NCI-H1417 treated with DMSO at 0.1 percent for 48 hours (cell line): ENCODE measurements at places on chromosomes 3 and 15.

DNA sequence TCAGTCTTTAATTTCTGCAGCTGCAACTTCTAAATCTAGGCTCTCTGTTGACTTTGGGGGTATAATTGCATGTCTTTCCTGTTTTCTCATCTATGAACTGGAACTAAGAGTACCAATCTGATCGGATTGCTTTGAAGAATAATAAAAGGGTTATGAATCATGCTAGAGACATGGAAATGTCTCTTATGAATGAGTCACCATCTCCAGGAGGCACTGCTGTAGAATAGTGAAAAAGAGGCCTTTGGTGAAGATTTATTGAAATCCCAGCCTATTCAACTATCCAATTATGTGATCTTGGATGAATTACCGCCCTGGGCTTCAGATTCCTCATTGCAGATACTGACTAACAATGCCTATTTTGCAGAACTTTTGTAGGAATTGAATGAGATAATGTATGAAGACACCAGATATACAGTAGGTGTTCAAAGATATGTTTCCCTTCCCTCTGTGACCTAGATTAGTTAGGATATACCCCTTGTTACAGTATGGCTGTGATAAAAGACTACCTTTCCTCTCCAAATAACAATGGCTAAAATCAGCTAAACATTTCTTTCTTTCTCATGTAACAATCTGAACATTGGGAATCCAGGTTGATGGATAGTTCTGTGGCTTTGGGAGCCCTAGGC is 11.5 kb upstream of the CMTM8 start:
- DNase-seq: no peak

DNA sequence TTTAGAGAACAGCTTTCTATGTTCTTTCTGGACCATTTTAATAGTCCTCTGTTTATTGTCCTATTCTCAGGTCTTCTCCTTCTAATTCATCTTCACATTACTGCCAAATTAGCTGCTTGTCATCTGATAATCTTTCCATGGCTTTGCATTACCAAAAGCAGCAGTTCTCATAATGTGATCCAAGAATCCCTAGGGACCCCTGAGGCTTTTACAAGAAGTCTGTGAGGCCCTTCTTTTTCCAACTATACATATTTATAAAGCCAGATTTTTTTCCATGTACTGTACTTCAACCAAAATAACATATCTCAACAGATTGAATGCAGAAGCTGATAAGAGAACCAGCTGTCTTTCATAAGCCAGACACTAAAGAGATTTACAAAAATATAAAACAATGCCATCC is 162.5 kb upstream of the BFSP2 start:
- DNase-seq: no peak

- DNase-seq: no peak
Measured at GRCh38 chr15:85035980-85036379, 54.3 kb downstream of the PDE8A start.

- DNase-seq: no peak
Measured at GRCh38 chr3:60290122-60290492, 961.1 kb downstream of the FHIT start.

DNA sequence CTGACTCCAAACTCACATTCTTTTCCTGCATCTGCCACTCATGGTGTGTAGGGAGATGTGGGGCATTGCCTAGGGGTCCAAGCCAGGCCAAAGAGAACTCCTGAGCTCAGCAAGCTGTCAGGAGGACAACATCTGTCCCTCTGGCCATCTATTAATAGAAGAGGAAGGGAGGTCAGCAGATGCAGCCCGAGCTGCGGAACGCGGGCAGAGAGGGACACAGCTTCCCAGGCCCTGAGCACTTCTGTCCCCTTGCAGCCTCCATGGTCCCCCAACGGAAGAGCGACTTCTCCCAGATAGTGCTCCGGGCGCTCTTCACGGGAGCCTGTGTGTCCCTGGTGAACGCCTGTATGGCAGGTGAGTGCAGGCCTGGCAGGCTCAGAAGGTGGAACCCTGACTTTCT is 37.3 kb upstream of the PDE8A start:
- no peak for DNase-seq

GRCh38 chr3:157086775-157087174 is 73.2 kb downstream of the CCNL1 start:
- no peak for DNase-seq

GRCh38 chr3:172145031-172145686 is 105.8 kb downstream of the FNDC3B start:
- no peak for DNase-seq

DNA sequence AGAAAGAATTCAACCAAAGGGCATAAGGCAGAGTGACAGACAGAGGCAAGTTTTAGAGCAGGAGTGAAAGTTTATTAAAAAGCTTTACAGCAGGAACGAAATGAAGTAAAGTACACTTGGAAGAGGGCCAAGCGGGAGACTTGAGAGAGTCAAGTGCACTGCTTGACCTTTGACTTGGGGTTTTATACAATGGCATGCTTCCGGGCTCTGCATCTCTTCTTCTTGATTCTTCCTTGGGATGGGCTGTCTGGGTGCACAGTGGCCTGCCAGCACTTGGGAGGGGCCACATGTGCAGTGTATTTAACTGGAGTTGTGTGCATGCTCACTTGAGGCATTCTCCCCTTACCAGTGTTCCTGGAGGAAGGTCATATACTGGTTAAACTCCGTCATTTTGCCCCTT is 30.4 kb upstream of the KLHL25 start:
- no peak for DNase-seq

- DNase-seq: no peak
Measured at GRCh38 chr3:111589303-111590142, 5.6 kb downstream of the ZBED2 start.

DNA sequence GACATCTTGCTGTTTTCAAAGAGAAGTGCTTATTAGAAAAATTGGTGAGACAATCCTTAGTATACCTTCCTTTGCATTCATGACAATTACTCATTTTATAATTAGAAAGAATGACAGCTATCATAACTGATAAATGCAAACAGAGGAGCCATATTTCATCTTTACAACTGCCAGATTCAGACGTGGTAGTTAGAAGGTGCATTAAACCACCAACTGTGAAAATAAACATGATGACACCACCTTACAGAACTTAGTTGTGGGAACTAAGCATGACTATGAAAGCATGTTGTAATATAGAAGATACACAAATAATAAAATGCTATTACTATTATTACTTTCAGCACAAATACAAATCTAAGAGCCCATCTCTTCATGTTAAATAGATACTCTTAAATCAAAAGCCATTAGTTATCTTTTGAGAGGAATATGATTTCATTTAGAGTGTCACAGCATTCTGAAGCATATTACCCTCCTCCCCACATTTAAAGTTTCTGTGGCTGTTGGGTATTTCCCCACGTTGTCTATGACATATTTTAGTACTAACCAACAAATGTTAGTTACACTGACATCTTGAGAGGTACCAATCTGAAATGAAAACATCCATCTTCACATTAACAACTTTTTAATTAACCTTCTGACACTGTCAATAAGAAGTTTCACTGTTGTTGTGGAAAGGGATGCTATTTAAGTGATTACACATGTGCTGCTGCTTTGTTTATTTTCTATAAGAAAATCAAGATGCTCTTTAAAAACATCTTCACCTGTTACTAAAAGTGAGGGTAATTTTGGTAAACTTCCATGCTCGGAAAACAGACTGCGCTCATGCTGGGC is 163.8 kb downstream of the LSAMP start:
- DNase-seq: peak; percentile 33
